ENCODE measurements at places on chromosomes 12 and 14. TPM values are rescaled to one million over a fixed set of nuclear protein-coding genes. Genes with fewer than 3 reads are reported as not detected.
A peak's percentile ranks its signal among the peaks of the same experiment; 100 is the strongest.

GRCh38 chr12:105945880-105946279 lies 192.9 kb downstream of the NUAK1 start:
- no peak overlapping the region for H3K27ac ChIP-seq
- no peaks in the 10 kb centered on the region for H3K27me3 ChIP-seq
- H3K4me1 ChIP-seq, result peaks cover 5% of the 10 kb centered on the region
- H3K36me3 ChIP-seq, result no peaks in the 10 kb centered on the region

DNA sequence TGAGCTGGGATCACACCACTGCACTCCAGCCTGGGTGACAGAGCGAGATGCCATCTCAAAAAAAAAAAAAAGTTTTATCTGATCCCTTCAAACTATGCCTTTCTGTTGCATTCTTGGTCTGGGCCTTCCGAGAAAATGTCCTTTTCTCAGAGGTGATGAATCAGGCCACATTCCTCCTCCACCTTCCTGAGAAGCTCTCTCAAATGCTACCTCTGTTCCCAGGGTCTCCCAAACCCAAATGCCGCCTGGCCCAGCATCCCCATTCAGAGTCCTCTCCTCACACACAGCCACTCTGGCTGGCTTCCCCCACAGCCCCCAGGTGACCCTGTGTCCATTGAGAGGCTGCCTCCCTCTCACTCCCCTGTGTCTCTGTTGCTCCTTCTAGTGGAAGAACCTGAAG lies 19.7 kb upstream of the TMED10 start:
- DNase-seq, result no peak
- peaks cover 35% of the 10 kb centered on the region for H3K4me1 ChIP-seq
- H3K27ac ChIP-seq, result no peak overlapping the region
- H3K27me3 ChIP-seq, result no peaks in the 10 kb centered on the region
- H3K4me3 ChIP-seq, result no peak overlapping the region

DNA sequence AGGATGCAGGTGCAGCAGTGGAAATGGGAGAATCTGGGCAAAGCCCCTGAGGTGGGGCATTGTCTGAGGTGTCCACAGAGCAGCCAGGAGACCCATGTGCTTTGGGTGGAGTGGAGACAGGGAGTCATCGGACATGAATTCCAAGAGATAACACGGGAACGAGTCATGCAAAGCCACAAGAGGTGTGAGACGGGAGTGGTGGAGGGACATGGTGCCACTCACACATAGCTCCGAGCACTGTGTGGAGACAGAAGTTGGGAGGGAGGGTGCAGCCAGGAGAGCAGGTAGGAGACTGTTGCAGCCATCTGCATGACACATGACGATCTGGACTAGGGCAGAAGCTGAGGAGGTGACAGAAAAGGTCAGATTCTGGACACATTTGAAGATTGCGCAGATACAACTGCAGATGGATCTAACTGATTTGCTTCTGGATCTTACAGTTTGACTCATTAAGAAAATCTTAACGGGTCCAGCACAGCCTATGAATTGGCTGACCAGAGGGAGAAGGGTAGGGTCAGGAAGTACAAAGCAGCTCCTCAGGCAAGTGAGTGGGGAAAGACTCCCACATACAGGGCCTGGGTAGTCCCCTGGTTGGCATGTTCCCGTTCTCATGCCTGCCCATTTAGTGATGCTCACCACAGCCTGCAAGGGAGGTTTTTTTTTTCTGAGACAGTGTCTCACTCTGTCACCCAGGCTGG lies 379.8 kb downstream of the FUT8 start:
- no peak overlapping the region for H3K4me3 ChIP-seq
- no peak overlapping the region for H3K27ac ChIP-seq
- no peaks in the 10 kb centered on the region for H3K36me3 ChIP-seq

- peaks cover 2% of the 10 kb centered on the region for H3K36me3 ChIP-seq
- H3K4me1 ChIP-seq, result peaks cover 91% of the 10 kb centered on the region
- no peak overlapping the region for H3K4me3 ChIP-seq
- H3K27me3 ChIP-seq, result no peaks in the 10 kb centered on the region
- no peak for DNase-seq
- H3K27ac ChIP-seq, result peak overlapping the region; percentile 99
Measured at GRCh38 chr12:47082283-47082682, 2.5 kb upstream of the AMIGO2 start.

TAS2R43 gene
- total RNA-seq, result 0.22 TPM

GPRC5D gene
- total RNA-seq, result not detected

Measured in chondrocyte (in vitro differentiated cells).